GM23338 (cell line): ENCODE measurements at places on chromosomes 12 and 14.

DNA sequence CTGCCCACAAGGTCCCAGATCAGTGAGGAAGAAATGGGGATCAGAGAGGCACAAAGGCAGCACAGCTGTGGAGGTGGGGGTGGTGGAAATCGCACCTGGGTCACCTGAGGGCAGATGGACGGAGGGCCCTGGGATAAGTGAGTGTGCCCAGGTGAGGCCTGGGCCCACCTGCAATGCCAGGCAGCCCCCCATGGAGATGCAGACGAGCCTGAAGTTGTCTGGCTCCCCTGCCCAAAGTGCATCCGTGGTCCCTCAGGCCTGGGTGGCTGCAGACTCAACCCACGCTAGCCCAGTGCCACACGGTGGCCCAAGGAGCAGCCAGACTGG is 84.9 kb downstream of the NCOR2 start:
- no peak for DNase-seq

DNA sequence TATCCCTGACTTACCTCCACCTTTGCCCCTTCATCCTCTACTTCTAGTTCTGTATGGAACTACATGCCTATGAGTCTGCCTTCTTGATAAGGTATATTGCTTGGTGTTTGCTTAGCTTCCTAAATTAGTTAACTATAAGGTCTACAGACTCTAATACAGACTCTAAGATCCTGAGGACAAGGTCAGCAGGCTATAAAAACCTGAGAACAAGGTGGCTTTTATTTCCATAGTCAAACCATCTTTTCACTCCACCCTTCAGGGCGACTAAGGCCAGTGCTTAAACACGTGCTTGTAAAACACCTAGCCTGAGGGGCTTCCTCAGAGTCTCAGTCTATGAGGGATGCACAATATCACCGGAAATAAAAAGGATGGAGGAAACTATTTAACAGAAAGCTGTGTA is 36.1 kb upstream of the COL2A1 start:
- no peak for DNase-seq

DNA sequence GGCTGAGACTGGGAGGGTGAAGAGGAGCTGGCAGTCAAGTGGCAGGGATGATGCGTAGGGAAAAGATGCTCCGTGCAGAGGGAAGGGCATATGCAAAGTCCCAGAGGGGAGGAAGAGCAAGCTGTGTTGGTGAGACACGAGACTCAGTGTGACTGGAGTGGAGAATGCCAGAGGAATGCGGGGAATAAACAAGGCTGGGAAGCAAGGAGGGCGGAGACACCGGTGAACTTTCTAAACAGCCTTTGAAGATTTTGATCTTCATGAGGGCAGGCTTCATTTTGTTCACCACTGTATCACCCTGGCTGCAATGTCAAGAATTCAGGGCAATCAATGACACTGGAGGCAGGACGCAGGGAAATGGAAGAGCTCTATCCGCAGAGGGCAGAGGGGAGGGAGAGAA is 535.8 kb downstream of the FUT8 start:
- DNase-seq: peak; percentile 17

- no peak for DNase-seq
Measured at GRCh38 chr14:71629765-71630492, 302.3 kb upstream of the RGS6 start.
